Neural progenitor cell (in vitro differentiated cells): ENCODE measurements at places on chromosomes 5 and 9. TPM values are rescaled to one million over a fixed set of nuclear protein-coding genes. Genes with fewer than 3 reads are reported as not detected.

DNA sequence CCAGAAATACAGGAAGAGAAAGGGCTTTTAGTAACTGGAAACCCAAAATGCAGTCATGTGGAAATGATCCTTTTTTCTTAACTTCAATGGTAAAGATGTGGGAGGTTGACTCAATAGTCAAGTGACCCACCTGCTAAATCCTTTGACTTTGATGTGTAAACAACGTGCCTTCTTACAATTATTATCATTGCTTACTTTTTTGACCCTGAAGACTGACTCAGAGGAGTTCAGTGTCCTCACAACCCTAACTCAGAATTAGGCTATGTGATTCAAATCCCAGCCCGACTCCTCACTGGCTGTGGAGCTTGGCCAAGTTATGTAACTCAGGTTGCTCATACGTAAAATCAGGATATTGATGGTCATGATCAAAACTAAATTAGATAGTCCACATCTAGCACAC, 27.9 kb downstream of the ANXA1 start:
- DNase-seq: peak; percentile 73

DNA sequence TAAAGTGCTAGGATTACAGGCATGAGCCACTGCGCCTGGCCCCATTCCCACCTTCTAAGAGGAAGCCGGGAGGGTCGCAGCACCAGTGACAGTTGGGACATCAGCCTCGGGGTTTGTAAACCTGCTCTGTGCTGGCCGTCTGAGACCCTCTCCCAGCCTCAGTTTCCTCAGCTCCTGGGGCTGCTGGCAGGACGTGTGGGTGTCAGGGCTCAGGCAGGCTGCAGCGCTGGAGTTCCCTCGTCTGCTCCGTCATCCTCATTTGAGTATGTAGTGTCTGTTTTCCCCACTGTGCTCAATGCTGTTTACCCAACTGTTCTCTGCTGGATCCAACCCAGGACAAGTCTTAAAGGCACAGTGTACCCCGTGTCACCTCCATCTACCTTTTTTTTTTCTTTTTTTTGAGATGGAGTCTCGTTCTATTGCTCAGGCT, 2.0 kb upstream of the NINJ1 start:
- DNase-seq: no peak

DNA sequence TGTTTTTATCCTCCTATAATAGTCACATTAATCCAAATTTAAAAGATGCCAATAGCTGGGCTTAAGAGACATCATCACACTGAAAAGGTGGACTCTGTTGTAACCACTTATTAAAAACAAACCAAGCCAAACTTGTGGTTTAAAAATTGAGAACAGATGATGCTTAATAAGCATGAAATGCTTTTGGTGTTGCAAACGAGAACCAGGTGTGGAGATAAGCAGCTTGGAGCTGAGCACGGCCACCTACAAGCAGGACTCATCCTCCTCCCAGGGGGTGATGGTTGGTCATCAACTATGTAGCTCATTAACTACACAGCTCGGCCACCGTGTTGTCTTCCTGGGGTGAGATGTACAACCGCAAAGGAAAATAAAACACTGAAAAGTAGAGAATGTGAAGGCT, 154.4 kb downstream of the NPR3 start:
- DNase-seq: no peak

Gene ITGA1
- total RNA-seq: 2.2 and 3.9 TPM in 2 replicates

GRCh38 chr5:73387601-73388305, 60.8 kb downstream of the FOXD1 start:
- DNase-seq: no peak

DNA sequence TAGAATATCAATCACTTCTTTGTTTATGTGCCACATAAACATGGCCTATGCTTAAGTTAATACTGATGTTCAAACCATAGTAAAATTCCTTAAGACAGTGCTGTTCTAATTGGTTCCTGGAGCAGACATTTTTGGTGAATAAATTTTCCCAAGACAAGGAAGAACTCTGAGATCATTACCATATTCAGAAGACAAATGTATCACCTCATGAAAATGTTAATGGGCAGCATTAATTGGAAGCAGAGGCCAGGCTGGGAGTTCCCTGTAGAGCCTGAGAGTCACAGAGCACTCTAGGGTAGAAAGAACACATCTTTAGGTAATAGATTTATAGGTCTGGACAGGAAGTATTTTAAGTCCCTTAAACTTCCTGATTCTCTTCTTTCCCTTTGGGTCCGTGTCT, 240.2 kb downstream of the MAN2A1 start:
- DNase-seq: no peak

DNA sequence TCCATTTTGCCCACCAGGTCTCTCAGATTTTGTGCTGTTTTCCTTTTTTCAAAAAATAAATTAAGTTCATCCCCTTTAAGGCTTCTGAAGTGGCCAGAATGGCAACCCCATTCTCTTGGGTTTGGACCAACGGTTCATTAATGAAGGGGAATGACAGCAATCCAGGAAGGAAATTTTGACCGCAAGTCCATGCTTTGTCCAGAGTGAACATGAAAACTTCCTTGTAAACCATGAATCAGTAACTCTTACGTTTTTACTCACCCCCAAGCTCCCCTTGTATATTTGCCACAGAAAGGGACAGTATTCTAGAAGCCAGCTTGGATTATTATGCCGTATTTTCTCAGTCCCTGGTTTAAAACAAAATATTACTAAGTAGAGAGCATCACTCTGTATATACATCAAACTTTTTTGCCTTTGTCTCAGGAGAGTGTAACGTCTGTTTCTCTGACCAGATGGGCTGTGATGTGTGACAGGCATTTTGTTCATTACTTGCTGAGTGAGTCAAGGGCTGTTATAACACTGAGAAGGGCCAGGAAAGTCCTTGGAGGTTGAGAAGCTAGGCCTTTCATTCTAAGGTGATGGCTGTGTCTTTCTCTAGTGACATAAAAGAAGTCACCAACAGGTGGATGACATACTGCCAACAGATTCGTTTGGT, 148.2 kb downstream of the SMARCA2 start:
- no peak for DNase-seq

DNA sequence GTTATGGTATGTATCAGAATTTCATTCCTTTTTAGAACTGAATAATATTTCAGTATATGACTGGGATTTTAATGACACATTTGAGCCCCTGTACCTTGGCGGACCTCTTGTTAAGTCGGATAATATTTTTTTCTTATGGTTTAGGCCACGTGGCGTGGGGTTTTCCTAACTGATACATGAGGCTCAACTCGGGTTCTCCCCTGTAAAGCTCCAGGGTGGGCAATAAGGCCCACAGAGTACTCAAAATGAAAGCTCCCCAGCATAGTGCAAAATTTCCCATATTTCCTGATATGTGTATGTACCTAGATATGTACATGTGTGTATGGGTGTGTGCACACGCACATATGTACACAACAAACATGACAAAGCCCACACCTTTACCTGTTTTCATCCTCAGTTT, 24.5 kb downstream of the TICAM2 start:
- no peak for DNase-seq

DNA sequence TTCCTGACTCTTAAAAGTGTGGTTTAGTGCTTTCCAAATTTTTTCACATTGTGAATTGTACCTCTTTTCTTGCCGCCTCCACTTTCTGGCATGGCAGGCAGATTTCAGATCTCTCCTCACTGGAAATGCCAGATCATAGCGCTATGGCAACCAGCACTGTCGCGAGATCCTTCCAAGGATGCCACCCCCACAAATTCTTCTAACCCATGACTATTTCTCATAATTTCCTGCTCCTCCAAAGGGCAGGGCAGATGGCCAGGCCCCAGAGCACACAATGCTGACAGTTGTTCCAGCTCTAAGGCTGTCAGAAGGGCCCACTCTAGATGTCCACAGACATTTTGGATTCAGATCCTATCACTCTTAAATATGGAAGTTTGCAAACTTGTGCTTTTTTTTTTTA, 446.2 kb upstream of the RIOK2 start:
- no peak for DNase-seq

DNA sequence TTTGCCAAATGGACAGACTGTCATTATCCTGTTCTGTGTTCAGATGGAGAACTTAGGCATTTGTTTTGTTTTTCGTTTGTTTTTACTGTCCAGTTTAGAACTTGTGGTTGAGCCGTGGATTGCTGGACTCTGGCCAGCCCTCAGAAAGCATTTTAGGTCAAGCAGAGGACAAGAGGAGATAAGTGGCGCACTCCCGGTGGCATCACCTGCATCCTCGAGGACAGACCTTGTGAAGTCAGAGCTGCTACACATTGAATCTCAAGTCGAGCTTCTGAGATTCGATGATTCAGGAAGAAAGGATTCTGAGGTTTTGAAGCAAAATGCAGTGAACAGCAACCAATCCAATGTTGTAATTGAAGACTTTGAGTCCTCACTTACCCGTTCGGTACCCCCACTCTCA, 8.9 kb downstream of the MTRR start:
- no peak for DNase-seq

GRCh38 chr9:119332522-119332921, 36.7 kb downstream of the BRINP1 start:
- DNase-seq: no peak

- no peak for DNase-seq
Measured at GRCh38 chr9:82491604-82492003, 503.0 kb downstream of the SPATA31D1 start.

DNA sequence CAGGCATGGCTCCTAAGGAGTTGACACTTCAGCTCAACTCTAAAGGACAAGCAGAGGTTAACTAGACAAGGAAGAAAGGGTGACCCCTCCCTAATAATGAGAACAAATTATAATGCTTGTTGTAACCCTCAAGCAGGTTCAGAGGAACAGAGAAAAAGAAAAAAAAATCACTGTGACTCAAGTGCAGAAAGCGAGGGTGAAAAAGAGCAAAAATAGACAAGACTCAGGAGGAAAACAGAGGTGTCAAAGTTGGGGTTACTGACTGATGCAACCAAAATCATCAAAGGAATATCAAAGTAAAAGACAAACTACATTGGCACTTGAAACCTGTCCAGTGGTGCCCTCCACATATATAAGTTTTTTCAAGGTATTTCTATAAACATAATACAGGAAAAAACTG, 28.4 kb downstream of the FBXW11 start:
- no peak for DNase-seq

DNA sequence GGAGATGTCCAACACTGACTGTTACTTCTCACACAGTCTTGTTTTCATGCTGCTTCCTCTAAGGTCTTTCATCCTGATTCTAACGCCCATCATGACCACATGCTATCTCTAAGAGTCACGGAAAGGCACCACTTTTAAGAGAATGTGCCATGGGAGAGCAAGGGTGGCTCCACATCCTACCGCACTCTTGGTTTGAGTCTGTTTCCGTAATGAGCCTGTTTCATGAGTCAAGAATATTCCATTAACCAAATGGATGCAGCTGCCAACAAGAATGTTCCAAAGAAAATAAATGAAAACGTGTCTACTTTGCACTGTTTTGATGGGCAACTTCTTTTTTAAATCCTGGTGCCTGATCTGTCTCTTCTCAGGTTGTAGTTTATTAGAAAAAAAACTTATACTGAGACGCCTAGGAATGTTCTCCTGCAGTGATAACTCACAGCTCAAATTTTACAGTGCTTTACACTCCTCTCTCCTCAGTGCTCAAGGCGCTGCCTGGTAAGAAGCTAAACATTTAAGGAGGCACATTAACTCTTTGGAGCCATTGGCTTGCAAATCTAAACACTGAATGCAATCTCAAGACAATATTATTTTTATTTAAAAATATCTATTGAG, 124.3 kb downstream of the FGF1 start:
- no peak for DNase-seq
